ENCODE measurements at places on chromosomes 2 and 18. TPM values are rescaled to one million over a fixed set of nuclear protein-coding genes. Genes with fewer than 3 reads are reported as not detected.
A peak's percentile ranks its signal among the peaks of the same experiment; 100 is the strongest.

- no peak for DNase-seq
Observed at GRCh38 chr2:112257575-112257974, 2.7 kb upstream of the ZC3H8 start.

DNA sequence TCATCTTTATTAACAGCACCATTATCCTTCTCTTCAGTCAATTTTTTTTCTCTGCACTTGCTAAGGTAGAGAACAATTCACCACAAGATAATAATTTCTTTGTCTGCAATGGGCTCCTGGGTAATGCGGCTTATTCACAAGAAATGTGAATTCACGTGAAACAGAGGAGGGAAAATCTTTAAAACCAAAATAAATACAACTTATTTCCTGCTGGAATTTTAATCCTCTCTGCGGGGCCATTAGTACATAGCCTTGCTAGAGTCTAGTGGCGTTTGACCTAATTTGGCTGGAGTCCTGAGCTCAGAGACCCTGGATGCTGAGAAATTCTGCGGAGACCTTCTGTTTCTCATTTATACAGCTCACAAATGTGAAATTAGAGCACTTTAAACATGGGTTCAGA is 319.3 kb upstream of the MMADHC start:
- DNase-seq = peak; percentile 13

DNA sequence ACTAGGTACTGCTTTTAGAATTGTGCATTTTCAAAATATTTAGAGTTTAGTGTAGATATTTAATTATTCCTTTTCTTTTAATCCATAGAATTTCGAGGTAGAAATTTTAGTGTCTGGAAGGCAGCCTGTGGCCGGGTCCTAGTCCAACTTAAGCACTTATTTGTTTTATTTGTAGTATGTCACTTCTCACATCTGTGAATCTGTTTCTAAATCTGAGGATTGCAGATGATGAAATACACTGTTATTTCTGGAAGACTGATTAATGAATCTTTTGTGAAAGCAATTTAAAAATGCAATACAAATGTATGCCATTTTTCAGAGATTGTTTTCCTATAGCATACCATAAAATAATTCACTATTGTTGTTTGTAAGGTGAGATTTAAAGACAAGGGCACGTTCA is 483.9 kb upstream of the TRIB2 start:
- no peak for DNase-seq

GRCh38 chr2:160199053-160199452 is 1.0 kb downstream of the ITGB6 start:
- no peak for DNase-seq

GRCh38 chr2:17754773-17755425 is 961 bp downstream of the GEN1 start:
- DNase-seq = no peak

GRCh38 chr2:14480120-14480519 is 152.4 kb upstream of the LRATD1 start:
- no peak for DNase-seq

- DNase-seq = no peak
Observed at GRCh38 chr18:47970664-47971531, 40.4 kb upstream of the SMAD2 start.

- no peak for DNase-seq
Observed at GRCh38 chr2:3110555-3110954, 267.1 kb downstream of the EIPR1 start.

DNA sequence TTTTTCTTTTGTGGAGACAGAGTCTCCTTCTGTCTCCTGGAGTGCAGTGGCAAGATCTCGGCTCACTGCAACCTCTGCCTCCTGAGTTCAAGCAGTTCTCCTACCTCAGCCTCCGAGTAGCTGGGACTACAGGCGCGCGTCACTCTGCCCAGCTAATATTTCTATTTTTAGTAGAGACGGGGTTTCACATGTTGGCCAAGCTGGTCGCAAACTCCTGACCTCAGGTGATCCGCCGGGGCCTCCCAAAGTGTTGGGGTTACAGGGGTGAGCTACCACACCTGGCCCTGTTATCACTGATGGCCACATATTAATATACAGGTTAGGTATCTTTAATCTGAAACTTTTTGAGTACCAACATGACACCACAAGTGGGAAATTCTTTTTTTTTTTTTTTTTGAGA is 3.4 kb downstream of the MRPL35 start:
- DNase-seq = no peak

- no peak for DNase-seq
Observed at GRCh38 chr2:237458519-237458918, 28.5 kb upstream of the MLPH start.

DNA sequence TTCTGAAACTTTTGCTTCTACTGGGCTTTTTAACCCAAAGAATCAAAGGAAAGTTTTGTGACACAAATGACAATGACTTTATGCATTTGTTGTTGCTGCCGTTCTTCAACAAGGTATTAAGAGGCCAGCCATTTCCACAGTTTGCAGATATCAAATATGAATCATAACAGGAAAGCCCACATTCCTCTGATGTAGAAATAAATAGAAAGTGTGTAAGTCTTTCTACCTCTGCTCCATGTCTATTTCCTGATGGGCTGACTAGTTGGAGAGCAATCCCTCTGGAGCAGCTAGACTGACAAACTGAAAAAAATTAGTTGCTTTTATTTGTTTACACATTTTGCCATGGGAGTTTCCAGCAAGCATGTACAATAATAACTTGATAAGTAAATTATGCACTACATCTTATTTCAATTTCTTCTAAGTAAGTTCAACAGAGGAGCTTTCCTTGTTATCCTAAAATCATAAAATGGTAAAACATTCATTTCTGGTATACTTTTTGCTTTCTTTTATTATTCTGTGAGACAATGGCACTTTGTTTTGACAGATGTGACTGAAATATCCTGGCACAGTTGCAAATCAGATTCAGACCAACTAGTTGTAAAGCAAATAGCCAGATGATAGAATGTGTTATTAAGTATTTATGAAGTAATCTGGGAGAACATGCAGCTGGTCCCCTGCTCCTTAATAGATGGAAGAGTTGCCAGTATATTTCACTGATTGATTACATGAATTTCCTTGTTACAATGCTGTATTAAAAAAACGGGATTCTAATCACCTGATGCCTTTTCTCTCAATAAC is 266.7 kb downstream of the METTL4 start:
- DNase-seq = no peak

DNA sequence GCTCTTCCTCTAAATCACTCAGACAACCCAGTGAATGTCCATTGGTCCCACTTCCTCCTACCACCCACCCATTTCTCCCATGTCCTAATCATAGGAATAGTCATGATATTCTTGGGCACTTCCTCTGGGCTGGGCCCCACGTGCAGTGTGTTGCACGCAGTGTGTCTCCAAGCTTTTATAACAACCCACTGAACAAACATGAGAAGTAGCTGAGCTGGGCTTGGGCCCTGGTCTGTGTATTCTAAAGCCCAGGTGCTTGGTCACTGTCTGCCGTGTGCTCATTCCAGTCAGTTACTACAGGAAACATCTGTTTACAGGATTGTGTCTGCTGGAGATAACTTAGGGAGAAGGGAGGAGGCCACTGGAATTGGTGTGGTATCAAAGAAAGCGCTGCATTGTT is 64.2 kb upstream of the THOC1 start:
- DNase-seq = no peak

GRCh38 chr2:128661311-128661710 is 342.6 kb upstream of the HS6ST1 start:
- DNase-seq = no peak

- no peak for DNase-seq
Observed at GRCh38 chr2:135490376-135490775, 40.6 kb downstream of the ZRANB3 start.

DNA sequence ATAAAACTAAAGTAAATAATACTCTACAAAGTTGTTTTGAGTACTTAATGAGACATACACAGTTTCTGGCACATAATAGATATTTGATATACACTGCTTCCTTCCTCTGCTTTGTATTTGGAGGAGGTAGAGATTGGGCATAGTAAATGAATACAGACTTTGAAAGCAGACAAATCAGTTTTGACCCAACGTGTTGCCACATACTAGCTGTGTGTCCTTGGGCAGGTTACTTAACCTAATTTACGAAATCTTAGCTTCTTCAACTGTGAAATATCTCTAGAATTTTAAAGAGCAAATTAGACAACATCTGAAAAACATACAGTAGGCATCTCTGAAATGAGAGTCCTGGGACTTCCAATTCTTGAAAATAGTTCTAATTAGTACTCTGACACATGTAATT is 425.4 kb downstream of the TGIF1 start:
- DNase-seq = no peak

DNA sequence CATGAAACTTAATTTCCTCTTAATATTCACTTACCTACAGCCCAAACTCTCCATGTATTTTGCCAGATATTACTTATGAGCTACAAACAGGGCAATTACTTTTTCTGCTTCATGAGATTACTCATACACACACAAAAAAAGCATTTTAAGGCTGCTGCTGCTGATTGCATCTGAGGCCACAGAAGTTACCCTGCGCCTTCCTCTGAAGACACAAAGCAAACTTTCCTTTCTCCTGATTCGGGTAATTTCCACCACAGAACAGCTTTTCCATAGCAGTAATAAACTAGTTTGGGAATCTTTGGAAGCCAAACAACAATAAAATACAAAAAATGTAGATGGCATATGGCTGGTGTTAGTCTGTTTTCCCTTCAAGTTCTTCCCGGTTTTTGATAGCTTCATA is 6.2 kb downstream of the TTC32 start:
- no peak for DNase-seq

DNA sequence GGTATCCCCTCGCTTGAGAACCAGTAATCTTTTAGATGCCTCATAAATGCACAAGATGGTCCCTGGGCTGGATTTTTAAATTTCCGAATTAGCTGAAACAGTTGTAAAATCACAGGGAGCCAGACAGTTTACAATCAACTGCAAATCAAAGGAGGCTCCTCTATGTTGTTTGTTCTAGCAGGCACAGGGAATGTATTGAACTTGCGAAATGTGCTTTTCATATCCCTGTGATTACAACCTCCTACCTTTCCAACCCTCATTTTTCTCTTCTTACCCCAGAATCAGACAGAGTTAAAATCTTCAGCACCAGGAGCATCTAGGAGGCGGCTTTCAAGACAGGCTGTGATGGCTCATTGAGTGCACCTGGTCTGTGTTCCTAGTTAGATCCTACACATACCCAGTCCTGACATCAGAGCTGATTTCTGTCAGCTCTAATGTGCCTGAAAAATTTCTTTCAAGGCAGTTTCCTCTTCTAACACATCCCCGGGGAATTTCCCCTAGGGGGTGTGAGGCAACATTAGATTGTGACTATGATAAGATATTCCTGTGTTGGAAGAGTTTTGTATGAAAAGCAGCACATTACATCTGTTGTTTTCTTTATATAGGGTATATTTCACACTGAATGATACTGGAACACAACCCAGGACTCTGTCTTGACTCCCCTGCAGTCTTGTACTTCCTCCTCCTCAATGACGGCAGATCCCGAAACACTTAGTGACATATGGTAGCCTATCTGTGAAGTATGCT is 17.9 kb upstream of the CAVIN2 start:
- DNase-seq = no peak

- DNase-seq = no peak
Observed at GRCh38 chr18:27491772-27492171, 306.7 kb upstream of the CHST9 start.

DNA sequence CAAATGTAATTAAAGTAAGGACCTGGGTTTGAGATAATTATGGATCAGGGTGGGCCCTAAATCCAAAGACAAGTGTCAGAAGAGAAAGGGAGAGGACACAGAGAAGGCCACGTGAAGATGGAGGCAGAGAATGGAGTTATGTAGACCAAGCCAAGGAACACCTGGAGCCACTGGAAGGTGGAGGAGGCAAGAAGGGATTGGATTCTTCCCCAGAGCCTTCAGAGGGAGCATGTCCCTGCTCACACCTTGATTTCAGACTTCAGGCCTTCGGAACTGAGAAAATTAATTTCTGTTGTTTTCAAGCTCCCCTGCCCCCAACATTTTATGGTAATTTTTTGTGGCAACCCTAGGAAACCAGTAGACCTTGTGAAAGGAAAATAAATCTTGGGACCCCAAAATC is 19.6 kb downstream of the CAPN14 start:
- DNase-seq = no peak

DNA sequence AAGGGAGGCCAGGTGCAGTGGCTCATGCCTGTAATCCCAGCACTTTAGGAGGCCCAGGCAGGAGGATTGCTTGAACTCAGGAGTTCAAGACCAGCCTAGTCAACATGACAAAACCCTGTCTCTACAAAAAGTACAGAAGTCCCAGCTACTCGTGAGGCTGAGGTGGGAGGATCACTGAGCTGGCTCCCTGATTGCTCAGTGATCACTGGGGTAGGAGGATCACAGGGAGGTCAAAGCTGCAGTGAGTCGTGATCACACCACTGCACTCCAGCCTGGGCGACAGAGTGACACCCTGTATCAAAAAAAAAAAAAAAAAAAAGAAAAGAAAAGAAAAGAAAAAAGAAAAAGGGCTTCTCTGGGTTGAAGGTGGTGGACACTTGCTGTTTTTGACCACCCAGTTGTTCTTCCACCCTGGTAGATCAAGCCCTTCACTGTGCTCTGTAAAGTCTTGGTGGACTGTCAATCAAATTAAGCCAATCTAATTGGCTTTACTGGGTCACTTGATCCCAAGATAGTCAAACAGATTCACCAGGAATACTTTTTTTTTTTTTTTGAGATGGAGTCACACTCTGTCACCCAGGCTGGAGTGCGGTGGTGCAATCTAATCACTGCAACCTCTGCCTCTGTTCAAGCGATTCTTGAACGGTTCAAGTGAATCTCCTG is 191.6 kb downstream of the AGPS start:
- DNase-seq = no peak

- DNase-seq = no peak
Observed at GRCh38 chr2:118554616-118555015, 292.8 kb downstream of the EN1 start.

DNA sequence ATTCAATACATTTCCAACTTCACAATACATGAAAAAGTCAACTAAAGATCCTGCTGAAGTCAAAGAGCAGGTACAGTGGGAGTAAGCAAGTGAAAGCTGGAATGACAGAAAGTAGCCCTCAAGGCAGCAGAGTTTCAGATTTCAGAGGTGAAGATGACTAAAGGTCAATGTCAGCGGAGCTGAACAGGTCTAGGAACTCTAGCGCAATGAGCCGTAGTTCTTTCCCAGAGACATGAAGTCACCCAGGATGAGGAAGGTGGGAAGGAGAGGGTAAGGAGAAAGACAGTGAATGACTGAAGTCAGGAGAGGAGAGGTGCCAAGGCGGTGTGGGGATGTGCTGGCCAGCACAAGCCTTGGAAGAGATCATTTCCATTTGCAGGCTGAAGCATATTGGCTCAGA is 28.1 kb downstream of the PTPN2 start:
- DNase-seq = no peak

GRCh38 chr2:72745679-72746368 is 80.0 kb downstream of the EXOC6B start:
- peak; percentile 66 for DNase-seq

KCNS3 gene
- 5.5 TPM for polyA plus RNA-seq

MYO5B gene
- 1.7 TPM for polyA plus RNA-seq

CLIP4 gene
- polyA plus RNA-seq = 16.6 TPM

LOXHD1 gene
- polyA plus RNA-seq = 2.8 TPM

SLC40A1 gene
- polyA plus RNA-seq = 42.2 TPM

EN1 gene
- polyA plus RNA-seq = 8.3 TPM

C2orf80 gene
- polyA plus RNA-seq = not detected

KCNK3 gene
- 1.5 TPM for polyA plus RNA-seq

ALPI gene
- not detected for polyA plus RNA-seq

TBC1D8 gene
- polyA plus RNA-seq = 30.2 TPM

ZNF396 gene
- polyA plus RNA-seq = 1.3 TPM

TNP1 gene
- not detected for polyA plus RNA-seq

UGT1A3 gene
- not detected for polyA plus RNA-seq

PDE11A gene
- polyA plus RNA-seq = 0.40 TPM
